Upper lobe of left lung (tissue), 6 donors: ENCODE measurements at places on chromosomes 6 and 20. TPM values are rescaled to one million over a fixed set of nuclear protein-coding genes. Genes with fewer than 3 reads are reported as not detected.

Gene CDSN
- not detected for total RNA-seq

Gene CD24
- total RNA-seq, result 52.4 TPM

- DNase-seq, result no peak
- no peaks in the 10 kb centered on the region for H3K4me1 ChIP-seq
- H3K4me3 ChIP-seq, result no peak overlapping the region
- no peaks in the 10 kb centered on the region for H3K27me3 ChIP-seq
- no peaks in the 10 kb centered on the region for H3K36me3 ChIP-seq
These were observed 40.9 kb downstream of the OVOL2 start for GRCh38 chr20:18016772-18017171.

- H3K4me1 ChIP-seq, result peaks cover 8% of the 10 kb centered on the region
- no peak overlapping the region for H3K27ac ChIP-seq
- DNase-seq, result no peak
- H3K27me3 ChIP-seq, result no peaks in the 10 kb centered on the region
- no peaks in the 10 kb centered on the region for H3K36me3 ChIP-seq
These were observed 457.7 kb downstream of the CDKAL1 start for GRCh38 chr6:20991910-20992309.

DNA sequence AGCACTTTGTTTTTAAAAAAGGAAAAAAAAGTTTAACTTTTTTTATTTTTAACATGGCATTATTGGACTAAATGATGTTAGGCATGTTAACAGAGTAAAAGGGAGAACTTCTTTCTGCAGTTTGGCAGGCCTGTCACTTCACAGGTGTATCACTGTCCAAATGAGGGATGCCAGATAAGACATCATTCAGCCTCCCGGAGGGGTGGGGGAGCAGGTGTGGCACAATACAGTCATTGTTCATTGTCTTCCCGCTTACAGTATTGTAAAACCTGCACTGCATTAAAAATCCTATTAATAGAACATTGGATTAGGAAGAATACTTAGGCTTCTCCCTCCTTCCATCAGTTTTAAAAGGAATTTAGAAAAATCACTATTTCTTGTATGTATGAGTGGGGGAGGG is 80.7 kb downstream of the CARMIL1 start:
- no peaks in the 10 kb centered on the region for H3K36me3 ChIP-seq
- H3K27ac ChIP-seq, result peak overlapping the region; percentile 60
- H3K27me3 ChIP-seq, result no peaks in the 10 kb centered on the region
- no peak for DNase-seq
- H3K4me3 ChIP-seq, result no peak overlapping the region
- H3K4me1 ChIP-seq, result peaks cover 18% of the 10 kb centered on the region
